Cortex of kidney (tissue), 1 donor: ENCODE measurements at places on chromosomes 2 and 18.

GRCh38 chr2:14285812-14286211, 346.7 kb upstream of the LRATD1 start:
- DNase-seq = no peak

GRCh38 chr2:168988755-168989154, 42.4 kb downstream of the ABCB11 start:
- no peak for DNase-seq

- DNase-seq = no peak
Measured at GRCh38 chr2:215137741-215138340, 585 bp downstream of the ABCA12 start.

DNA sequence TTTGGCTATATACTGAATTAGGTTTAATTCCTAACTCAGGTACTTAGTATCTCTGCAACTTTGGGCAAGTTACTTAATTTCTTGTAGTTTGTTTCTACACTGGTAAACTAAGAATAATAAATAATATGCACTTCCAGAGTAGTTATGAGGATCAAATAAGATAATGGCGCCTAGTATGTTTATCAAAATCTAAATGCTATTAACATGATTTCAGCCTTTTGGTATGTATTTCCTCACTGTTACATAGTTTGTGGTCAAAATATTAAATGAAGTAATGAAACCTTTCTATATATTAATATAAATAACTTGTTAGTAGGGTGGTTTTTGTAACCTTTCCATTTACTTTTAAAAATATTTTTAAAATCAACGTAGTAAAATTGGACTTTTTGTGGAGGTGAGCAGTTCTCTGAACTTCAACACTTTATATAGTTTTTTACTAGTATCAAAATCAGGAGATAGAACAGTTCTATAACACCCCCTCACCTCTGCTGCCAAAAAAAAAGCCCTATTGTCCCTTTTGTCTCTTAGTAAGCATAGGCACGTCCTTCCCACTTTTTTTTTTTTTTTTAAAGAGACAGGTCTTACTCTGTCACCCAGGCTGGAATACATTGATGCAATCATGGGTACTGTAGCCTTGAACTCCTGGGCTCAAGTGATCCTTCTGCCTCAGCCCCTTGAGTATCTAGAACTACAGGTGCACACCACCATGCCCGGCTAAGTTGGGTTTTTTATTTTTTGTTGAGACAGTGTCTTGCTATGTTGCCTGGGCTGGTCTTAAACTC, 44.8 kb downstream of the RAB3GAP1 start:
- DNase-seq = no peak

DNA sequence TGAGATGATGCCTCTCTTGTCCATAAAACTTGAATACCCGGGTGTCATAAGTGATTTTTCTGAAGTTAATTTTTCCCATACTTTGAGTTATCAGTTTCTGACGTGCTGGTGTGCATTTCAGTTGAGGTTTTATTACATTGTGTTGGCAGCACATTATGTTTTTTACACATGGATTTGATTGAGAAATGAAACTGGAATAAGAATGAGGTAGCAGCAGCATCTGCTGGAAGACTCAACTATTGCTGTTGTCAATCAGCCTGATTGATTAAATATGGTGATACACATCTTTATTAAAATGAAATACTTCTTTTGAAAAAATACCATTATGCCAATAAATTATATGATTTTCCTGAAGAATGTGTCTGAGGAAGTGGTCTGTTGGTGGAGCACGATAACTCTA, 60.5 kb downstream of the INSIG2 start:
- DNase-seq = no peak

GRCh38 chr18:39421276-39421675, 1855.7 kb upstream of the CELF4 start:
- no peak for DNase-seq

DNA sequence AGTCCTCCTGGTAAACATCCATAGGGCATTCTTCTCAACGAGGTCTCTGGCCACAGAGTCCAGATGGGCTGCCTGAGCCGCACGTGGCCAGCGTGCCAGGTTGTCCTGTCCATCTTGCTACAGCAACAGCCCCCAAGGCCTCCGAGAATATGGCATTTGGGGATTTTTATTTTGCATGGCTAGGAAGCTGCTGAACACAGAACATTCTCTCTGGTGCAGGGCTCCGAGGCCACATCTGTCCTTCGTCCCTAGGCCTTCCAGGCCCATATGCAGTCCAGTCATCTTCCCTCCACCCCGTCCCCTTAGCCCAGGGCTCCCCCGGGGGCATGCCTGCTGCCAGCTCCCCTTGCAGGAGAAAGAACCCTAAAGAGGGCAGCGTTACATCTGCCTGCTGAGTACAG, 2.3 kb downstream of the HDAC4 start:
- no peak for DNase-seq

DNA sequence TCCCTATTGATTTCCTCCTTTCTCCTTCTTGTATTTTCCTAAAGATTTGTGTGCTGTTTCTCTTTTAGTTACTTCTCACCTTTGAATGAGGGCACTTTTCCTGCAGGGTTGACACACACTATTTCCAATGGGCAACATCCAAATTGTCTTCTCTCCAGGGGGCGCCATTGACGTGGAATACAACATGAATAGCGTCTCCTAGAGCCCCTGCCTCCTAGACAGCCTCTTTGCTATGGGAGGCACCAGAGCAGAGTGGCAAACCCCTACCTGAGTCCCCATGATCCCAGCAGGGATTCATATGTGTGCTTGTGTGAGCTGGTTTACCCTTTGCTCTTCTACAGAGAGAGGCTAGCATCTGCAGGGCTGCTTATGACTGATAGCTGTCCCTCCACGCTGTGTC, 61.3 kb upstream of the ITSN2 start:
- DNase-seq = no peak

GRCh38 chr2:33133454-33133952, 186.8 kb downstream of the LTBP1 start:
- DNase-seq = no peak

- DNase-seq = no peak
Measured at GRCh38 chr18:60892441-60892840, 440.8 kb upstream of the CDH20 start.

DNA sequence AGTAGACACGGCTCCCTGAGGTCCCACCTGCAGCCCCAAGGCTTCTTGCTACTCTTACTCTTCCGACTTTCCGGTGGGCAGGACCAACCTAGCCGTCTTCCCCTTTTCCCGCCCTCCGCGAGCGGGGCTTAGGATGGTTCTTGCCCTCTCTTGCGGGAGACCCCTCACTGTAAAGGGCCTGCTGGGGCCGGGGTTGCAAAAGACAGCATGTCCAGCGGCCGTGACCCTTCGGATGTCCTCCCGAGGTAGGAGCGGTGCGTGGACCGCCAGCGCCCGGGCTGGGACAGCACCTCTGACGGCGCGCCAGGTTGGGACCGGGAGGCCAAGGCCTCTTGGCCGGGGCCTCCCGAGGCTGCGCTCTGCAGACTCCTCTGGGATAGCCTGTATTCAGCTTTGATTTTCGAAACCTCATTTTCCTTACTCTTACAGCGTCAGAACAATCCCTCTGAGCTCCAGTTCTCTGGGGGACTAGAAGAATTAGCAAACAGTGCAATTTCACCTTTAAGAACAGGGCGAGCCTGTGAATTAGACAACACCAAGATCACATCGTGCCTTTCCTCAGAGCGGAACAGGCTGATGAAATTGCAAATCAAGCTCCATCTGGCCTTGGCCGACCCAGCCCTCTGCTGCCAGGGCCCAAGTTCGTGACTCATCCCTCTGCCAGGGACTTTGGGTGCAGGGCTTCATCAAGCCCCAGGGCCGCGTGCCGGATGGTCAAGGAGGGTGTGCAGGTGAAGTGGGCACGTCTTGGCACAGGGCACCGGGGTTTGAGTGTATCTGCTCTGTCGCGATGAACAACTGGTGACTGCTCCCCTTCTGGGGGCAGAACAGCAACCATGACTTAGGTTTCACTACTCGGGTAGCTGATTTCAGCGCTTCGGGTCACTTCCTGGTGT, 777 bp downstream of the MOCOS start:
- DNase-seq = no peak

DNA sequence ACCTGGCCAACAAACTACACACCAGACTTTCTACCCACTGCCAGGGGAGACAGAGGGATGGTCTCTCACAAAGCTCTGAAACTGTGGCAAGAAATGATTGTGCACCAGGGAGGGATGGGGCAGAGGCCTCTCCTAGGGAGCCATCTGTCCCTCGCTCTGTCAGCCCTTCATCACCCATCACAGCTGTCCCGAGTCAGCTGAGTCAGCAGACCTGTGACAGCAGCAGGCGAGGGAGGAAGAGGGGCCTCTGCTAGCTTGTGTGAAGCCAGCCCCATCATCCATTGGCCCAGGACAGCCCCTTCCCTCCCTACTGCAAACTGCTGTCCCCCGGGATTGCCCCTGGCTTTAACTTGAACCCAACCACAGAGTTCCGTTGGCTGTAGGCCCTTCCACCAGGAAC, 5.0 kb downstream of the SH2D6 start:
- no peak for DNase-seq

DNA sequence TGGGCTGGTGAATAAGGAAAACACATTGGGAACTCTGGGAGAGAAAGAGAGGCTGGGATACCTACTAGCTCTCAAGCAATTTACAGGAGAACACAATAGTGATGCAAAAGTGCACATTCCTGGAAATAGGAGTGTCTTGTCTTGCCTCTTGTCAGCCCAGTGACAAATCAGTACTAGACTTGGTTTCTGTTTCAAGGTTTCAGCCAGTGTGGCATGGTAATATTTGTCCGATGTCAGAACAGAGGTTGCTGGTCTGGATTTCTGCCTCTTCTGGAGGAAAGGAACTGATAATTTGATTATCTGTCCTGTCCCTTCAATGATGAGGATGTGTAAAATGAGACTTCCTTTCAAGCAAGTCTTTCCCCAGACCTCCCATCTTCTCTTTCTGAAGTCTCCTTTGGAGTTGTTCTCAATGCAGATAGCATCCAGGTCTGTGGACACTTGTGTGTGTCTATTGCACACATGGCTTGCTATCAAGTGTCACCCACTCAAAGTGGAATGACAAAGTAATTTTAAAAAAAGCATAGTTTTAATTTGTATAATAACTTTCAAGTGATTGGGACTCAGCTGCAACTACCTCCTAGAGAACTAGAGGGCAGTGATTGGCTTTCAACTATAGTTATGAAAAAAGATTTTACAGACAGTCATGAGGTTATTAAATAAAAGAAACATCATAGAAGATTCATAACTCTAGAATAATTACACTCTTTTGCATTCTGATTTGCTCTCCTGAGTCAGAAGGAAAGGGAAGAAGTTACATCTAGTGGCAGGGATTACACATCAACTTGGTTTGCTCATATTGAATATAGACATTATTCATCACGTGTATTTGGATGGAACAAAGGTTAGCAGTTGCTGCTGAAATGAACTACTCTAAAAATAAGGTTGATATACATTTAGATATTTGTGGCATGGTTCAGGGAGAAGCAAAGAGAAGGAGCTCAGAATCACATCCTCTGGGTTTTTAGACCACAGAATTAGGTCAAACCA, 4.5 kb downstream of the GPR39 start:
- DNase-seq = no peak

GRCh38 chr18:47719096-47719780, 211.2 kb downstream of the SMAD2 start:
- DNase-seq = no peak

DNA sequence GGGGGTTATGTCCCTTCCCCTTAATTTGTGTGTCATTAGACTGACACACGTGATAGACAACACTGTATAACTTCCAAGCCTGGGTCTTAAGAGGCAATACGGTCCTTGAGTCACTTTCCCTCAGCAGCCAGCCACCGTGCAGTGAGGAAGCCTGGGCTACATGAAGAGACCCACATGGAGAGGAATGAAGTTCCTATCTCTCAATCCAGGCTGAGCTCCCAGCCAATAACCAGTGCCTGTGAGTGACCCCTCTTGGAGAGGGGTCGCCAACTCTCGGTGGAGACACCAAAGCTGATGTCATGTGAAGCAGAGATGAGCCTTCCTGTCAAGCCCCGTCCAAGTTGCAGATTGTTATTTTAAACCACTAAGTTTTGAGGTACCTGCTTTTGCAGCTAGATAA, 5.7 kb upstream of the WDSUB1 start:
- no peak for DNase-seq

DNA sequence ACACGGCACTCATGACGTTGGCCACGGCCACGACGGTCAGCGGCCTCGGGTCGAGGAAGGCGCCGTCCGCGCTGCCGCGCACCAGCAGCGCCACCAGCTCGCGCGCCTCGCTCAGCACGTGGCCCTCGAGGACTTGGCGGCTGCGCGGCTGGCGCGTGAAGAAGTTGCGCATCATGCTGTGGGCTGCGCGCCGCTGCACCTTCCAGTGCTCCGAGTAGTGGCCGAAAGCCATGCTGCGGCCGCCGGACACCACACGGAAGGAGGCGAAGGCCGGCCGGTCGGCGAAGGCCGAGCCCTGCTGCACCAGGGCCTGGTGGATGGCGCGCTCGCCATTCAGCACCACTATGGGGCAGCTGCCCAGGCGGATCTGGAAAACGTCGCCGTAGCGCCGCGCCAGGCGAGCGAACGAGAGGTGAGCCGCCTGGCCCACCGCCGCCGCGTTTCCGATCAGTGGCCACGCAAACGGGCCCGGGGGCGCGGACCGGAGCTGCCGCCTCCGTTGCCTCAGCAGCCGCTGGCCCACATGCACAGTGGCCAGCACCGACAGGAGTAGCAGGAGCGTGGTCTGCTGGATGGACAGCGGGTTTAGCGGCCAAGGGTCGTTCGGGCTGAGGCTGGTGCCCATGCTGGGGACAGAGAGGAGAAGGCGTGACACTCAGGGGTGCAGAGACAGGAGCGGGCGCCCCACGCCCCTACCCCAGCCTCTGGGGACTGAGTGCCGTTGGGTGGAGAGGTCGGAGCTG, 1.0 kb downstream of the CYP1B1 start:
- DNase-seq = no peak

- no peak for DNase-seq
Measured at GRCh38 chr2:10919410-10919770, 7.7 kb downstream of the KCNF1 start.

- no peak for DNase-seq
Measured at GRCh38 chr2:38371235-38371634, 5.8 kb downstream of the ATL2 start.

GRCh38 chr2:198134293-198134955, 330.0 kb downstream of the PLCL1 start:
- no peak for DNase-seq

- DNase-seq = no peak
Measured at GRCh38 chr2:96866149-96866548, 3.7 kb downstream of the SEMA4C start.

GRCh38 chr2:224520064-224520463, 65.1 kb downstream of the CUL3 start:
- no peak for DNase-seq
